ENCODE measurements at places on chromosomes 7 and 10.

DNA sequence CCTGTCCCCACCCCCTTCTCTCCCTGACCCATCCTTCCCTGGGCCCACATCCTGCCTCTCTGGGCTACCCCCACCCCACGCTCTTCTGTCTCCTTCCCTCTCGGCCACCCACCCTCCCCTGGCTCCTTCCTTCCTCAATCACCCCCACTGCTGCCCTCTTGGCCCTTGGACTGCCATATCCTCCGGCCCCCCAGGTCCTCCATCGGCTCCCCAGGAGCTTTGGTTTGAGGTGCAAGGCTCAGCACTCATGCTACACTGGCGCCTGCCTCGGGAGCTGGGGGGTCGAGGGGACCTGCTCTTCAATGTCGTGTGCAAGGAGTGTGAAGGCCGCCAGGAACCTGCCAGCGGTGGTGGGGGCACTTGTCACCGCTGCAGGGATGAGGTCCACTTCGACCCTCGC, 10.9 kb downstream of the EPHB6 start:
- DNase-seq: no peak

DNA sequence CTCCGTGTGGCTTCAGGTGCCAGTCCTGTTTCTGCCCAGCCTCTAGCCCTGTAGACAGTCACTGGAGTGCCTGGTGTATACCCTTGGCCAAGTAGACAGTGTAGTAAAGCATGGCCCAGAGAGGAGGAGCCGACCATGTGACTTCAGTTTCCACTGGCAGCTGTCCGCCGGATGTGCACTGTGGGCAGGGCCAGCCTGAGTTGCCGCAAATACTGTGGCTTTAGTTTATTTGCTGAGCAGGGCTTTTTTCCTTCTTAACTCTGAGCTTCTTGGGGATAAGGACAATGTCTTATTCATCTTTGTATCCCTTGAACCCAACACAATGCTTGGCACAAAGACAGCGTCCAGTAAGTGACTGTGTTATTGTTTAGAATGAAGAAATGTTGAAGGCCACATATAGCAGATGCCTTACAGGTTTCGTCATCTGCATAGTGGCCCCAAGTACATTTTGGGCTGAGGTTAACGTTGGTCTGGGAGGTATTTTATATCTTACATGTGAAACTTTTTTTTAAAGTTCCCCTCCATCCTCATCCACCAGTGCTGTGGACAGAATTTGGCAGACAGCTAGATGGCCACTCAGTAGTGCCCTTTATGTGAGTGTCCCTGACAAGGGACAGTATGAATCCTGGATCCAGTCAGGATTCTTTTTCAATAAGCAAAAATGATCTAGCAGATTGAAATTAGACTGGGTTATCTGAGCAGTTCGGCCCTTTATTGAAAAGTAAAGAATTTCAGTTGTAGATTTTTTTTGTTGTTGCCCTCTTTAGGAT, 40.6 kb downstream of the CYP17A1 start:
- peak; percentile 73 for DNase-seq

DNA sequence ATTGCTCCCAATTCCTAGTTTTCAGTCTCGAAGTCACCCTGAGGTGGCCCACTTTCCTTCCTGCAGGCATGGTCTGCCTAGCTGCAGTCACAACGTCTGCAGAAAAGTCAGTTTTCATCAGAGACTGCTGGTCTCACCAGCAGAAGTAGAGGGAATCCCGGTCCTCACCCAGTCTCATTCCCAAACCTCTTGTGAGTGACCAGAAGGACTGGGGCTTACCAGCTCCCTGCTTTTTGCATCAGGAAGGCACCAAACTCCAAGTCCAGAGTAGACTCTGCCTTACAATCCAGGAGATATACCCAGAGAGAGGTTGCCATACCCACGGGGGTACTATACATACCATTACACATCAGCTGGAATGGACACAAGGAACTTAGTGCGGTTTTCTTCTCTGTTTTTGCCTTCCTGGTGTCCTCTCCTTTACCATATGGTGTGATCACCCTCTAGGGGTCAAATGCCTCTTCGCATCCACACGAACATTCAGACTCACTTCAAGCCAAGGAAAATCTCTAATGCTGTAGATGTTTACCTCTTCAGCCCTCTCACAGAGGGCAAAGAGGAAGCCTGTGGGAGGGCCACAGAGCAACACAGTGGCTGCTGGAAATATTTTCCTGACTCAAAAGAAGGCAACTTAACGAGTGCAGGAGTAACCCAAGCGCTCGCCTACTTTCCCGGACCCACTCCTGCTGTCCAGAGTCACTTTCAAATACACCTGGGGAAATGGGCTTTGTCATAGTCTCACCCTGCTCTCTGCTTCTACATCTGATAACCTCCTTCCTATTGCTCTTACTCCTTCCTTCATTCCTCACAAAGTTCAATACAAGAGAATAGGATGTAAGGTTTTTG, 220.9 kb downstream of the C7orf25 start:
- DNase-seq: peak; percentile 84

GRCh38 chr7:142298627-142299026, 40.8 kb upstream of the PRSS58 start:
- DNase-seq: no peak

DNA sequence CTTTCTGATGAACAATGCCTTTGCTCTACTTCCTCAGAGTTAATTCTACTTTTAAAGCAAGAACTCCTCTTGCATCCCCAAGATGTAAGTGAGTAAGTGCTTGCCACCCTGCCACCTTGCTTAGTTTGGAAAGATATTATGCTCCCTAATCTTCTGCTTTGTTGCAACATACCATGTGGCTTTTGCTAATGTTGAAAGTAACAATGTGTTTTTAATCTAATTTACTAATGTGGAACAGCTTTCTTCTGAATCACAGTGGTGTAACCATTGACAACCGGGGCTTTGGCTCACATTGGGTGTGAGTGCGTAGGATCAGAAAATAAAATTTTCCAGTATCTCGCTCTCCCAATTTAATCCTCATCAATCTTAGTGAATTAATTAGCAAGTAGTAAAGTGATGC, 254.1 kb upstream of the PTER start:
- DNase-seq: no peak

- no peak for DNase-seq
Measured at GRCh38 chr7:156143158-156143557, 330.9 kb upstream of the SHH start.

DNA sequence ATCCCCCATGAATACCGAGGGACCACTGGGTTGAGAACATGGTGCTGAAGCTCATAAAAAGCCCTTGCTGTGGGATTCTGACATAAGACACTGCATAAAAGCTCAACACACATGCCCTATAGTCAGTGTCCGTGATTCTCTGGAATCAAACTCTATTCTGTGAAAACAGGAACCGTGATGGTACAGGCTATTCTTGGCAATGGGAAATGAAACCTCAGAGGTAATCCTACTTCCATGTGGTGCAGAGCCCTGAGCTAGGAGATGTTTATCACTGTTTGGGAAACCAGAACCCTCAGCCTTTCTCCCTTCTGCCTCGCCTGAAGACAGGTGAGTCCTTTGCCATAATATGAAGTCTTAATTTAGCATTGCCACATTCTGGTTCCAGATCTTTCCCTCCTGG, 80.8 kb upstream of the PRSS1 start:
- DNase-seq: no peak

GRCh38 chr10:34133406-34133805, 681.7 kb downstream of the PARD3 start:
- no peak for DNase-seq

DNA sequence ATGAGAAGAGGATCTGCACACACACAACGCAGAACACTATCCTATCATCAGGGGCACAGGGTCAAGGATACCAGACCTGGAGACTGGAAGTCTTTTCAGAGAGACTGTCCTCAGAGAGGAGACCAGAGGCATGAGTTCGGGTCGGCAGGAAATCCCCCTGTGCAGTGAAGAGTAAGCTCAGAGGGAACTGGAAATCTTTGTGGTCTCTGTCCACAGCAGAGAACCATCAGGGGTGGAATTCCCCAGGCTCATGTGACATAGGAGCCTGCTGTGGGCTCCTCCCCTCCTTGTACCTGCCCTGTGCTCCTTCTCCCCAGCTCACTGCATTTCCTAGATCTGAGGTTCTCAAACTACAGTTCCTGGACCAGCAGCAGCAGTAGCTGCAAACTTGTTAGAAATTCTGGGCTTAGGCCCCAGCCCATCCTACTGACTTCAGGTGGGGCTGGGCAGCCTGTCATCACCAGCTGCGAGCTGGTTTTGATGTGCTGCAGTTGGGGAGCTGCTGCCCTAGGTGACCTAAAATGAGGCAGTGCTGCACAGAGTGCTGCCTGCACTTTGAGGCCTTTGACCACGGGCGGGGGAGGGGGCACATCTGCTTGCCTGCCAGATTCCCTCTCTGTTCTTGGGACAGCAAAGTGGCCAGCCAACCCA, 2.4 kb downstream of the ZMIZ2 start:
- DNase-seq: no peak

DNA sequence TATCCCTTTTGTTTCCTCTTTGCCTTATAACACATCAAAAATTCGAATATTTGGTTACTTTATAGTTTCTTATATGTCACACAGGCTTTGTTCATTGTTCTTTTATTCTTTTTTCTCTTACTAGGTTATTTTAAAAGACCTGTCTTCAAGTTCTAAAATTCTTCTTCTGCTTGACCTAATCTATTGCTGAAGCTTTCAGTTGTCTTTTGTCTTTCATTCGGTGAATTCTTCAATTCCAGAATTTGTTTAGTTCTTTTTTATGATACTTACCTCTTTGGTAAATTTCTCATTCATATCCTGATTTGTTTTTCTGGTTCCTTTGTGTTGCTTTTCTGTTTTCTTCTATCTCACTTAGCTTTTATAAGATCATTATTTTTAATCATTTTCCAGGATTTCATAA, 188.4 kb downstream of the ZEB1 start:
- DNase-seq: no peak

- no peak for DNase-seq
Measured at GRCh38 chr7:28395404-28395803, 16.9 kb upstream of the CREB5 start.

GRCh38 chr10:114258274-114258840, 19.3 kb downstream of the VWA2 start:
- no peak for DNase-seq

- DNase-seq: no peak
Measured at GRCh38 chr7:76225951-76226350, 24.3 kb downstream of the SRRM3 start.

GRCh38 chr10:124589491-124590041, 127.9 kb downstream of the LHPP start:
- peak; percentile 30 for DNase-seq

GRCh38 chr10:5297466-5297865, 67.3 kb upstream of the UCN3 start:
- peak; percentile 93 for DNase-seq

DNA sequence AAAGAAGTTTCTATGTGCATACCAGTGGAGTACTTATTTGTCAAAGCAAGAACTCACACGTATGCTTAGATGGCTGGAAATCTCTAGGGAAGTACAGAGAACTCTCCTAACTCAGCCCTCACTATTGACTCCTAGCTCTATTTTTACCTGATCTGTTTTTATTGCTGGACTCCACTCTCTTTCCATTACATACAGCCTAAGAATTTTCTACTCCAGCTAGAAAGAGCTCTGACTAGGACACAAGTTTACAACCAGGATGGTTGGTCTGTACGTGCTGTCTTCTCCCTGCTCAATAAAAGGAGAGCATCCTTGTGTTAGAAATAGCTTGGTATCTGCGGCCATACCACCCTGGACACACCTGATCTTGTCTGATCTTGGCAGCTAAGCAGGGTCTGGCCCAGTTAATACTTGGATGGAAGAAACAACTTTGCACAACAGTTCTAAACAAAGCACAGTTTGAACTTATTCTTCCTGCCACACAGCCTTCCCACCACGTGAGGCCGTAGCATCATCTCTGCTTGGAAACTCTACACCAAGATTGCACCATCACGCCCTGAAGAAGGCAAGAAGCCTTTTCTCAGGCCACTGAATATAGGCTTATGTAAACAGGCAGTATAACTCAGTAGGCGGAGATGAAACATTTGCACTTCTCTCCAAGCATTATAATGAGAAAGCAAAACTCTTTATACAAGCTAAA, 50.7 kb downstream of the KCNMA1 start:
- DNase-seq: peak; percentile 84

- peak; percentile 23 for DNase-seq
Measured at GRCh38 chr10:77011874-77012811, 625.5 kb downstream of the KCNMA1 start.

DNA sequence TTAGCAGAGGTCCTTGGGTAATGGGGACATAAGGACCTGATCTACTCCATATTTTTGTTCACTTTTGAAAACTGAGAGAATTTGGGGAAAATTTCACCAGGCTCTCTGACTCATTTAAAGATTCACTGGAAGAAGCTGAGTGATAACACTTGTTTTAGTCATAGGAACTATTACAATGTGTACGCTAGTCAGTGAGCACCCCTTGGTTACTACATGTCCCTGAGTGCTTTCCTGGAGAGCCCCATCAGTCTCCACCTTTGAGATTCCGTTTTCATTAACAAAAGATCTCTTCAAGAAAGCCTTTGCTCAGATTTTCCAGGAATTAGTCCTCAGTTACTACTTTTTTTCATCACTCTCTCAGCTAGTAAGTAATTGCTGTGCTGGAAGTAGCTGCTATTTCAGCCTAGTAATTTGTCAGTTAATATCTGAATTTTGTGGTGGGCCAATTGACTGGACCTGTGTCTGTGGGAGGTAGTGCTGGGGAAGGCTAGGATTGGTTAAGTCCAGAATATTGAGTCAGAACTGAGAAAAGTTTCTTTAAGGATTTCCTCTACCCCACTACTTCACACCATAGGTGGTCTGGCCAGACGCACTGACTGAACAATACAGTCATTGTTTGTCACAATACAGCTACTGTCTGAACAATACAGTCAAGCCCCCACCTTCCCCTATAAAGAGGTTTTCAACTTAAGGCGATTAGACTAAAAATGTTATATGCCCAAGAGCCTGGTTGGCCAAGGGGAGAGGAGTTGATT, 235.0 kb downstream of the CCDC7 start:
- DNase-seq: no peak

- DNase-seq: no peak
Measured at GRCh38 chr7:77415476-77415822, 700 bp downstream of the GSAP start.

DNA sequence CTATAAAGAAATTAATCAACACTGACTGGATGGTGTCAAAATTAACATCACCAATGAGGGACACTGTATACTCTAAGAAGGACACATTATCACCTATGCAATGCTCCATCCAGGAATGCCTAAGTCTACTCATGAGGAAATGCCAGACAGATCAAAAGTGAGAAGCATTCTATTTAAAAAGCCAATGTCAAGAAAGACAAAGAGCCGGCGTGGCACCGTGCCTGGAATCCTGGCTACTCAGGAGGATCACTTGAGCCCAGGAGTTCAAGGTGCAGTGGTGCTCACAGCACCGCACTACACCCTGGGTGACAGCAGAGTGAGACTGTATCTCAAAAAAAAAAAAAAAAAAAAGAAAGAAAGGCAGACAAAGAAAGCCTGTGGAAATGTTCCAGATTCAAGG, 45.5 kb upstream of the ANAPC16 start:
- peak; percentile 22 for DNase-seq

DNA sequence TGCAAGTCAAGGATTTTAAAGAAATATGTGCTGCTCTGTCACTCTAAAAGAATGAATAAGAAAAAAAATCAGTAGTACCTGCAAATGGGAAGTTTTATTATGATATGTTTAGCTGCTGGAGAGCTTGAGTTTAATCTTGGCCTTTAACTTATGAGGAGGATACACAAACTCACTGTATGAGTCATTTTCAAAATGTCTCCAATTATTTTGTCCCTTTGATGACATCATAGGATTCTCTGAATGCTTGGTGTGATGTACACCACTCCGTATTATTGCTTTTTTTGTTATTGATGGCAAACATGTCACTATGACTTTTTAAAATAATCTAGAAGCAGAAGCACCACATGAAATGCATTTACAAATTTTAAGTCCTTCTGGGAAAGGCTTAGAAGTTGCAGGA, 125.8 kb downstream of the RALA start:
- DNase-seq: peak; percentile 60

- DNase-seq: no peak
Measured at GRCh38 chr10:53690524-53691240, 918.1 kb upstream of the MBL2 start.

Measured in fibroblast of pulmonary artery (primary cell).